Head of caudate nucleus (tissue), 42 donors: ENCODE measurements at places on chromosomes 7 and 10.

DNA sequence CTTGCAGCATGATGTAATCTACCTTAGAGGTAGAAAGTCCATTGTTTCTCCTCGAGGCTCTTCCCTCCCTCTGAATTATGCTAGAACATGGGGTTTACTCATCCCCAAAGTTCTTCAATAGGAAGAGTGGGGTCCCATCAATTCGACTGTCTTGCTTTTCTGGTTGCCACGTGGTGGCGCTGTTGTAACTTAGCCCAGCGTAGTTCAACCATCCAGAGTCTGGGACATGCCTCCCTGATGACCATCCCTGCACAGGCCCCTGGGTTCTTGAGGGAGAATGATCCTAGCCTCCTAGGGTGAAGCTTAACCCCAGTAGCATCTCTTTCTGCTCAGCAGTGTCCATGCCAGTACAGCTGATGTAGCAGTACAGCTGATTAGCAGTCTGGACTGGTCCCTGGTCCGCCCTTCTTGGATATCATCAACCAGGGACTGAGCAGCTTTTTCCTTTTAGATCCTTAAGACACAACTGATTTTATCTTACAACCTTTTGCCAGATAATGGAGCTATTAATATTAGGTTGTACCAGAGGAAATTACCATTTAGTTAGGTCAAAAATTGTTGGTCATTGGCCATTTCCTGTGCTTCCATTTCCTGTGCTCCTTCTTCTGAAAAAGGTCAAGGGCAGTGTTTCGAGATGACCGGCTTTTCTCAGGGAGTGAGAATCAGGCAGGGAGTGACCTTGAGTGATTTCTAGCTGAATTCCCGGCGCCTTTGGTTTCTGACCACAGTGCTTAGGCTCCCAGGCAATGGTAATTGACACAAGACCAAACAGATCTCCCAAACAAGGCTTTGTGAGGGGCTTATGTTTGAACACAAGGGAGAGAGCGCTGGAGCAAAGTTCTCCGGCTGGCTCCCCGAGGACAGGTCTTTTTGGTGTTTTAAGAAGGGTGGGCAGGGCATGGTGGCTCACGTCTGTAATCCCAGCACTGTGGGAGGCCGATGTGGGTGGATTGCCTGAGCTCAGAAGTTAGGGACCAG, 65.4 kb downstream of the TACC2 start:
- DNase-seq: no peak

DNA sequence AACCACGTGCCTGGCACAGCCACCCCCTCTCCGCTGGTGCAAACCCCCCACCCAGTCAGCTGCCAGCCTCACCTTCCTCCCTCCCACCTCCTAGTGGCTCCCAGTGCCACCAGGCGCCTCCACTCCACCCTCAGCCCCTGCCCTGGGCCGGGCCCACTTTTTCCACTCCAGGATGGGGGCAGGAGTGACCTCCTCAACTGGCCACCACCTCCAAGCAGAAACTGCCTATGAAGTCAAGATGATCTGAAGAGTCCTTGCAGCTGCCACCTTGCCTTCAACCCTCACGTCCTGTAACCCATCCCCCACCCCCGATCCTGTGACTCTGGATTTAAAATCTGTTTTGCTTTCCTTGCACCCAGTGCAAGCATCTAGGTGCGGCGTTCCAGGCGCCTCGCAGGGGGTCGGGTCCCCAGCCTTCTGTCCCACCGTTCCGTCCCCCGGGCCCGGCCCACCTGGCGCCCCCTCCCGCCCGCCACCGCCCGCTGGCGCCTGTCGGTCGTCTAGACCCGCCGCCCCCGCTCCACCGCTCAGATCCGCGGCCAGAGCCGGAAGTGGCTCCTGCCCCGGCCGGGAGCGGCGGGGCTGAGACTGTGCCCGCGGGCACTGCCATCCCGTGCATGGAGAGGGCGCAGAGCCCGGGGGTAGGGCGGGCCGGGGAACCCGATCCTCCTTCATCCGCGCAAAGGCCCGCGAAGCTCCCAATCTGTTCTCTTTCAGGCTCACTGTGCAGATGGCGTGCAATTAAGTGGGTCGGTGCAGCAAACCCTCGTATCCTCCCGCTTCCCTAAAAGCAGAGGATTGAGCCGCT, 51.2 kb upstream of the GTF2I start:
- peak; percentile 11 for DNase-seq

DNA sequence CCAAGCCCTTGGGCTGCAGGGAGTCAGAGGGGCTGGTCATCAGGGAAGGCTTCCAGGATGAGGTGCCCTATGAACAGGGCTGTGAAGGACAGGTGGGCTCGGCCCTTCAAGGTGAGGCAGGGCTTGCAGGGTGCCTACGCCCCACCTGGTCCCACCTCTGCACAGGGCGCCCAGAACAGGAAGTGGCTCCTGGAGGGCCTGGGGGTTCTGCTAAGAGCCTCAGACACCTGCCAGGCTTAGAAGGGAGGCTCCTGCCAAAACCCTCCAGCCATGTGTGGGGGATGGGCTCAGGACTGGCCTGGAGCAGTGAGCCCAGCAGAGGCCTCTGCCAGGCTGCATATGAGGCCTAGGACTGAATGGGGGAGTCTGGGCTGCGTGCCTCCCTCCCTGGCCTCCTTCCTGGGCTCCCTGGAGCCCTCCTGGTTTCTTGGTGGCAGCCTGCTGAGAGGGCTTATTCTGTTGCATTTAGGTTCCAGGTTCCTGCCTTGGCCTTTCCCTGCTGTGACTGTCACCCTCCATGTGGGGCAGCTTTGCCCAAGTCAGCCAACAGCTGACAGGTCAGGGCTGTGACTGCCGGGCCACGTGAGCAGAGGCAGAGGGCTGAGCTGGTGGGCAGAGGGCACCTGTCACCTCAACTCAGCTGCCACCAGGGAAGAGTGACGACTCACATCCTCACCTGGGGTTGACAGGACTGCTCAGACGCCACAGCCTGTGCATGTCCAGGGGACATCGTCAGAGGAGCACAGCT, 45.2 kb upstream of the MSMB start:
- DNase-seq: no peak

DNA sequence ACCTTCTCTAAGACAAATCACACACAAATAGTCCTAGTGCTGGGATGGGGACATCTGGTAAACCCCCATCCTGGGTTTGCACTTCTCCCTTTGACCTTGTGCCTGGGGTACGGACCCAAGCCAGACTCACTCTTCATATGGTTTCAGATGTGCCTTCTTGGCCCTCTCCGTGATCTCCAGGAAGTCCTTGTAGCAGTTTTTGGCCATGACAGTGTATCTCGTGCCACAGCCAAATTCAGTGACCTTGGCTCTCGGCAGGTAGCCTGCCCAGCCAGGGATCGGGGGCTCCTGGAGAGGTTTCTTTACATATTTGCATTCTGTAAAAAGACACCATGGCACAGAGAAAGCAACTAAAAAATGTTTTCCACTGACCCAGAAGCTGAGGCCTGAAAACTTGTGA, 43.9 kb downstream of the PNLIPRP2 start:
- no peak for DNase-seq

DNA sequence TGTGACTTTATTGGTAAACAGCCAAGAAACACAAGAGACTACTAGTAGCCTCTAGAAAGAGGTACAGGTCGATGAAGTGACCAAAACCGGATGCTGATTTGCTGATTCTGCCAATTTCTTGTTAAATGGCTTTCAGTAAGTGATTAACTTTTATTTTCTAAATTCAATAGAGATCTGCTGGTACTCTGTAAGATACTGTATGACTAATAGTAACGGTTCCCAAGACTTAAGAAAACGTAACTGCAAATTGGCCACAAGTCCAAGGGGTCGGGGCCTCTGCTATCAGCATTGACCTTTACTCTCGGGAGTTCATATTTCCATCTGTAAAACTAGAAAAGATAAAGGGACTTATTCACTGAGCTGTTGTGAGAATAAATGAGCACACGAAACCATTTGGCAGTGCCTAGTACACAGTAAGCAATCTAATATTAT, 1.4 kb downstream of the FAM3C start:
- DNase-seq: no peak

GRCh38 chr10:129222436-129222835, 244.6 kb upstream of the MGMT start:
- no peak for DNase-seq

- DNase-seq: no peak
These were observed 70.2 kb downstream of the ZRANB1 start for GRCh38 chr10:125011926-125012705.

DNA sequence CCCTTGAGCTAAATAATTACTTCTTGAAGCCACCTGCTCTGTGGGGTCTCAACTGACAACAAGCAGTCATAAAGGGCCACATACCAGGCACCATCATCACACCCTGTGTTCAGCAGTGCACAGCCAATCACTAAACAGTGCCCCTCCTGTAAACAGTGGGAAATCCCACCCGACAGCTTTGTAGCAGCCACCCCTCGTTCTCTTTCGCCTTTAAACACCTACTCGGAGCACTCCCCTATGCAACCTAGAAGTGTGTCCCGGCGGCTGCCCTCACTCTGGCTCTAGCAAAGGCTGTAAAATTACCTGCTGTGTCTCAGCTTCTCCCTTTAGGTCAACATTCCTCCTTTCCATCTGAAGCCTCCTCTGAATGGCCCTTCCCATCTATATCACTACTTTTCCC, 111.9 kb downstream of the TCERG1L start:
- no peak for DNase-seq

DNA sequence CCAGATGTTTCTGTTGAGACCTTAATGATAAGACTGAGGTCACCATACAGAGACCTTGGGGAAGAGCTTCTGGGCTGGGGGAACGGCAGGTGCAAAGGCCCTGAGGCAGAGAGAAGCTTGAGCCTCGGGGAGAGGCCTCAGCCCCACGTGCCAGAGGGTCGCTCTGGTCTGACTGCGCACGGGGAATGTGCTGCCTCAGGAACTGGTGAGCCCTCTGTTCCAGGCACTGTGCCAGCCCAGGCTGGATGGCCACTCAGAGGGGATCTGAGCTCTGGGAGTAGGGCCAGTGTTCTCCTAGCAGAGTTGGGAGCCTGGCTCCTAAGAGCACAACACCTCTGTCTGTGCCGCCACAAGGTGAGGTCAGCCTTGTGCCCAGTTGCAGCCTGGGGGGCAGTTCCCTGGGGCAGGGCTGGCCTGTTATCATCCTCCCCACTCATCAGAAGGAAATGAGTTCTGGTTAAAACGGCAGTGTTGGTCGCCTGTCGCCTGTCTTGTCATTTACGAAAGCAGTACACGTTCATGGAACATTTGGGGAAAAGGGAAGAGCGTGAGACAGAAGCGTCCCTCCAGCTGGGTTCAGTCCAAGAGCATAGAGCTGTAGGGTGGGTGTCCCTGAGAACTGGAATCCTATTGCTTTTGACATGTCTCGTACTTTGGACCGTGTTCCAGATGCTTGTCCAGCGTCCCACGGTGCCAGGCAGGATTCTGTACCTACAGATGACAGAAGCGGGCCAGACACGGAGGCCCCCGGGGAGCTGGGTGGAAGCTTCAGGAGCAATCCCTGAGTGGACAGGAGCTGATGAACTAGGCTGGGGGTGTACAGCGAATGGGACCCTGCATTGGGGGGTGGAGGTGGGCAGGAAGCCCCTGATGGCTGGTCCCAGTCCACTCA, 4.3 kb downstream of the TTYH3 start:
- DNase-seq: no peak

DNA sequence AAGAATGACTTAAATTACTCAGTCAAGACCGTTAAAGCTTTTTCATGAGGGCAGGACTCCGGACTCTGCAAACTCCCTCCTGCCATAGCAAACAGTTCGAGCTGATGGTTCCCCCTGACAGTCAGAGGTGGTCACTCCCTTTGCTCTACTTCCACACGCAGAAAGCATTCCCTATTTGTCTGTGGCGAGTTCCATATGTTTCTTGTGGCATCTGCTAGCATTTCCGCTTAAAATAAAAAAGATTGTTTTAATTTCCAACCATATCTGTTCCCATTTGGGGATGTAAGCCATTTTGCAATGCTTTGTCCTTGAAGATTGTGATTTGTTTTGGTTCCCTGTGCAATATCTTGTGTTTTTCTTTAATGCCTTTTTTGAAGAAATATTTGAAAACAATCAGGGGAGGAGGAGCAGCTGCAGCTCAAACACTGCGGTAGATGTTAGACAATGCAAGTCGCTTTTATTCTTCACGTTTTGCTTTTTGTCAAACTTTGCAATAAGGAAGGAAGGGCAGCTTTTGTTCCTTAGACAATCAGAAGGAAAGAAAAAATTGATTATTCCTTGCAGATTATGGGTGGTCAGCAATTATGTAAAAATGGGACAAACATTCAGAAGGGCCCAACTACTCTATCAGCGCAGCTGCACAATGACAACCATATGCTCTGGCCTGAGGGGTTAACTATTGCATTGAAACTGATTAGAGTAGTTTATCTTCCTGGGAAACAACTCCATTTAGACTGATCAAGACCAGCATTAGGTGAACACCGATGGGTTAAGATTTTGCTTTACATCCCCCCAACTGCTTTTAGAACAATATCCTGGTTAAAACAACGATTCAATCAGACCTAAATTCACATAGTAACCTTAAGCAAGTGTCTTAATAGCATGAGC, 425.8 kb upstream of the NRP1 start:
- no peak for DNase-seq

DNA sequence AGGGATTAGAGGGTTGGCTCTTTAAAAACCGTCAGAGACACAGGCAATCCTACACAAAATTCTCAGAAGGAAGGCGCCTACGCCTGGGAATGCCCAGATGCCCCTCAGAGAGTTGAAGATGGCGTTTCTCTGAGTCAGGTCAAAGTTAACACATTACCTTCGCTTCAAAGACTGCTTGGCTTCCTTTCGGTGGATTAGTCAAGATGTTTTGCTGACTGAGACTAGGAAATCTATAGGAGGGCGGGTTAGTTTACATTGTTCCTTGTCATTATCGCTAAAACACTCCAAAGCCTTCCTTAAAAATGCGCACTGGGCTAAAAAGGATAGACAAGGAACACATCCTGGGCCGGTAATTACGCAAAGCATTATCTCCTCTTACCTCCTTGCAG, 995 bp upstream of the CFTR start:
- DNase-seq: no peak
